Body of pancreas (tissue), 4 donors: ENCODE measurements at places on chromosomes 1 and 21.

DNA sequence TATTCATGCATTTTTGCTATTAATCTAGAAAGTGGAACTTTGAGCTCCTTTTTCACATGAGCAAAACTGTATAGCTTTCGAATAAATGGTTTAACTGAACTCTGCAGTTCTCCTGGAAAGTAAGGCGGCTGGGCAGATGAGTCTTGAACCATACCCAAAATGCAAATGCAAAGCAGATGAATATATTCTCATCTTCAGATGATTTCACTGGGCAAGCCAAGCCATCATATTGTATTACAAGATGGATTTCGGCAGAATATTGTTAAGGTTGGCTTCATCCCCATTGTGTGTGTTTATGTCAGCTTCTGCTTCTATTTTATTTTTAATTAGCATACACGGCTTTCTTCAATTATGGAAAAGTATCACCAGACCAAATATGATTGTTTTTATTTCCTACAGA, 209.6 kb downstream of the GREM2 start:
- DNase-seq = no peak
- H3K27ac ChIP-seq = no peak overlapping the region
- H3K4me3 ChIP-seq = no peak overlapping the region
- H3K27me3 ChIP-seq = no peaks in the 10 kb centered on the region
- no peaks in the 10 kb centered on the region for H3K4me1 ChIP-seq
- no peaks in the 10 kb centered on the region for H3K36me3 ChIP-seq

DNA sequence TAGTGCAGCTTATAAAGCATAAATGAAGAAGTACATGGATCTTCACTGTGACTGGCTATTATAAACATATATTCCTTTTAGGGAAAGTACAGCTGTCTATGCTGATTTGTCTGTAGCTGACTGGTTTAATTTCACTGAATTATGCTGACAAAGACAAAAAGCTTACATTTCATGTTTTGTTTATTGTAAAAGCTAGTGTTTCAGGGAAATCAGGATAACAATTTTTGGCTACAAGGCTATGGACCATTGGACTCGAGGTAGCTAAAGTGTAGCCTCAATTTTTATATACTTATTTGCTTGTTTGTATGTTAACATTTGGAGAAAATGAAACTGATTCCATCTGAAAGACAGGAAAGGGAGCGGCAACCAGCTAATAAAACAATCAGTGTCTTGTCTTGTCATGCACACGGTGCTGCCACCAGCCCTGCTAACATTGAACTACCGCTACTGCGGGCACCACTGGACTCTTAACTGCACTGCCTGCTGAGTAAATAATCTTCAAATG, 480.2 kb downstream of the COL11A1 start:
- H3K4me1 ChIP-seq = no peaks in the 10 kb centered on the region
- no peaks in the 10 kb centered on the region for H3K27me3 ChIP-seq
- H3K27ac ChIP-seq = no peak overlapping the region
- no peak overlapping the region for H3K4me3 ChIP-seq

DNA sequence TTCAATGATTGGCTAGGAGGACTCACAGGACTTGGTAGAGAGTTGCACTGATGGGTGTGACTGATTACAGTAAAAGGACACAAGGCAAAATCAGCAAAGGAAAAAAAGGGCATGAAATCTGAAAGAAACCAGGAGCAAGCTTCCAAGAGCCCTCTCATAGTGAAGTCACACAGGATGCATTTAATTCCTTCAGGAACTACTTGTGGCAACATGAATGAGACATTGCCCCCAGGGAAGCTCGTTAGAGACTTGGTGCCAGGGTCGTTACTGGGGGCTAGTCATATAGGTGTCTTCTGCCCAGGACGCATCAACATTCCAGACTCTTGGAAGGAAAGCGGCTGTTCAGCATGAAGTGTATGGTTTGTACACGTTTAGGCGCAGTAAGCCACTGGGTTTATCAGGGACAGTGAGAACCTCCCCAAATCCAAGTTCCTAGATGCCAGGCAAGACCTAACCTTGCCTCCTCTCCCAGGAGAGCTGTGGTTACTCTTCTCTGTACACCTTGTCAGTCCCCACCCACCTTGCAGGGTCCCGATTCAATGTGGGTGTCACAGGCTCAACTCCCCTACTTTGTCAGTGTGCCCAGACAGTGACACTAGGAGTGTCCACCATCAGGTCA, 26.0 kb upstream of the C2CD2 start:
- no peaks in the 10 kb centered on the region for H3K36me3 ChIP-seq
- H3K4me3 ChIP-seq = no peak overlapping the region
- no peaks in the 10 kb centered on the region for H3K27me3 ChIP-seq
- DNase-seq = no peak
- H3K27ac ChIP-seq = no peak overlapping the region

- H3K4me1 ChIP-seq = no peaks in the 10 kb centered on the region
- H3K4me3 ChIP-seq = no peak overlapping the region
- H3K27ac ChIP-seq = no peak overlapping the region
- no peaks in the 10 kb centered on the region for H3K36me3 ChIP-seq
- H3K27me3 ChIP-seq = no peaks in the 10 kb centered on the region
- no peak for DNase-seq
Measured at GRCh38 chr21:46570119-46570518, 34.8 kb downstream of the S100B start.

GRCh38 chr1:203049576-203050180, 23.4 kb downstream of the PPFIA4 start:
- no peak for DNase-seq
- no peak overlapping the region for H3K27ac ChIP-seq
- H3K4me1 ChIP-seq = no peaks in the 10 kb centered on the region
- no peak overlapping the region for H3K4me3 ChIP-seq
- H3K36me3 ChIP-seq = no peaks in the 10 kb centered on the region

DNA sequence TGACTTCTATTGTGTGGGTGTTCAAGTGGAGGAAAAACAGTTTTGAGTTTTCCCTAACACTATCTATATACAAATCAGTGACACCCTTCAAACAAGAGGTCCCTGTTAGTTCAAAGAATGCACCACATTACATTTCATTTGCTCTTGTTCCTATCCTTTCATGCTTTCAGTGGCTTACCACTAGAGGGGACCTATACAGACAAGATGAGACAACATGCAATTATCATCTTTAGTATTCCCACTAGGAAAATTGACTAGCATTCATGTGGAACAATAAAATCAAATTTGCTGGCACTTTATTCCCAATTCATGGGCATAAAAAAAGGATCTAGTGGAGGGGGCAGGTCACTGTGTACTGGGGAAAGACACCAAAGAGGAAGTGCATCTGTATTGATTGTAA, 13.3 kb upstream of the SIPA1L2 start:
- no peak for DNase-seq
- H3K4me3 ChIP-seq = no peak overlapping the region
- H3K27me3 ChIP-seq = no peaks in the 10 kb centered on the region
- no peaks in the 10 kb centered on the region for H3K36me3 ChIP-seq
- H3K4me1 ChIP-seq = no peaks in the 10 kb centered on the region

GRCh38 chr1:43932786-43933385, 715 bp upstream of the ARTN start:
- H3K27ac ChIP-seq = peak overlapping the region; percentile 60
- H3K4me1 ChIP-seq = peaks cover 45% of the 10 kb centered on the region
- H3K4me3 ChIP-seq = no peak overlapping the region
- no peaks in the 10 kb centered on the region for H3K27me3 ChIP-seq

DNA sequence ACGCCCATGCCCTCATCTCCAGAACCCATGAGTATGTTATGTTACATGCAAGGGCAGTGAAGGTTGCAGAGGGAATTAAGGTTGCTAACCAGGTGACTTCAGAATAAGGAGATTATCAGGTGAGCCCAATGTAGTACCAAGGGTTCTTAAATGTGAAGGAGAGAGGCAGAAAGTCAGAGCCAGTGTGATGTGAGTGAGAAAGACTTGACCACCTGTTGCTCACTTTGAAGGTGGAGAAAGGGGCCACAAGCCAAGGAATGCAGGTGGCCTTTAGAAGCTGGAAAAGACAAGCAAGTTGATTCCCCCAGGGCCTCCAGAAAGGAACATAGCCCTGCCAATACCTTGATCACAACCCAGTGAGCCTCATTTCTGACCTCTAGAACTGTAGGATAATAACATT, 84.7 kb upstream of the CLDN14 start:
- H3K36me3 ChIP-seq = no peaks in the 10 kb centered on the region
- H3K4me3 ChIP-seq = no peak overlapping the region
- H3K4me1 ChIP-seq = no peaks in the 10 kb centered on the region
- H3K27ac ChIP-seq = no peak overlapping the region
- DNase-seq = no peak
- H3K27me3 ChIP-seq = no peaks in the 10 kb centered on the region

GRCh38 chr1:25640646-25641328, 24.2 kb downstream of the MAN1C1 start:
- H3K36me3 ChIP-seq = no peaks in the 10 kb centered on the region
- no peak overlapping the region for H3K4me3 ChIP-seq
- DNase-seq = no peak
- no peaks in the 10 kb centered on the region for H3K27me3 ChIP-seq
- H3K4me1 ChIP-seq = no peaks in the 10 kb centered on the region
- no peak overlapping the region for H3K27ac ChIP-seq

- H3K27ac ChIP-seq = no peak overlapping the region
- no peak for DNase-seq
- no peak overlapping the region for H3K4me3 ChIP-seq
Measured at GRCh38 chr1:234756066-234756774, 146.2 kb upstream of the IRF2BP2 start.

DNA sequence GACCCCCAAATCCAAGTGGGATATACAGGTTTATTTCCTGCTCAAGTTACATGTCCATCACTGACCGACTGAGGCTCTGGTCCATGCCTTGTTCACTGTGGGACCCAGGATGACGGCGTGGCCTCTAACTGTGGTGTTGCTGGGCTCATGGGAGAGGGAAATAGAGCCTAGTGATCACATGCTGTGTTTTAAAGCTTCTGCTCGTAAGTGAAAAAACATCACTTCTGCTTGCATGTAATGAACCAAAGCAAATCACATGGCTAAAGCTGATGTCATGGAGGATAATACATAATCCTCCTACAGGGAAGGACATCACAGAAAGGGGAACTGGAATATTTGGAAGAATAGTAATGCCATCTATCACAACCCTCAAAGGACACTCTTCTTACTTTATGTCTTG, 107.6 kb downstream of the FASLG start:
- H3K27me3 ChIP-seq = no peaks in the 10 kb centered on the region
- no peaks in the 10 kb centered on the region for H3K36me3 ChIP-seq
- DNase-seq = no peak
- H3K4me1 ChIP-seq = no peaks in the 10 kb centered on the region
- H3K4me3 ChIP-seq = no peak overlapping the region

GRCh38 chr1:181104042-181104789, 15.7 kb downstream of the IER5 start:
- H3K4me3 ChIP-seq = peak overlapping the region; percentile 59
- no peaks in the 10 kb centered on the region for H3K36me3 ChIP-seq
- H3K27me3 ChIP-seq = no peaks in the 10 kb centered on the region
- peaks cover 44% of the 10 kb centered on the region for H3K4me1 ChIP-seq
- H3K27ac ChIP-seq = peak overlapping the region; percentile 81
- no peak for DNase-seq

GRCh38 chr1:98898940-98899339, 105.7 kb downstream of the PLPPR5 start:
- H3K4me3 ChIP-seq = no peak overlapping the region
- DNase-seq = no peak
- no peaks in the 10 kb centered on the region for H3K27me3 ChIP-seq
- no peaks in the 10 kb centered on the region for H3K4me1 ChIP-seq
- H3K36me3 ChIP-seq = no peaks in the 10 kb centered on the region

DNA sequence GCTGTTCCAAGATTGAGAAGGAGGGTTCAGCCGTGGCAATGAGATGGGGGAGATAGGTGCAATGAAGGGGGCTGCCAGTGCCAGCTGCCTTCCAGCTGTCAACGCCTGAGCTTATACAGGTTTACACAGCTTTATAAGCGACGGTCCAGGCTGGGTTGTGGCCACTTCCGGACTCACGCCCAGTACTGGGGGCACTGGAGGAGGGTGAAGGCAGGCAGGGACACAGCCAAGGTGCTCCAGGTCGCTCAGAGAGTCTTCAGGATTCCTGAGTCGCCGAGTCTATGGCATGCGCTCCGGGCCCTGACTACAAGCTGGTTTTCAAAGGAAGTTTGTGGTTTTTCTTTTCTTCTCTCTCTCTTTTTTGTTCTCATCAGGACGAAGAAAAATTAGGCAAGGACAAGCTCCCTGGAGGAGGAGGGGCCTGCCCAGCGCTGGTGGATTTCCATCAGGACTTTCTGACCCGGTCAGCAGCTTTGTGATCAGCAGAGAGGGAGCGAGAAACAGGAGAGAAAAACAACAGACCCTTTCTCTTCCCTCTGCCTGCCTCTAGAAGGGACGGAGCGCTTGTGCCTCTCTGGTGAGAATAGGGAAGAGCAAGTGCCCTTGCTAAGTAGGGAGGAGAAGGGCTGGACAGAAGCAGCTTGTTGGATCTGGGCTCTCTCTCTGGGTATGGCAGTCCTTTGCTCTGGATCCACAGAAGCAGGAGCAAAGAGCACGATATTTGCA, at the start of gene MINDY1:
MINDY1 (minus strand) TSS at position 576 of the 726 bp plus-strand sequence. CDS start 4,285 bp downstream, outside the sequence.
- H3K27ac ChIP-seq = peak within 1 kb of the TSS; percentile 87
- H3K4me3 ChIP-seq = peak within 1 kb of the TSS; percentile 59
- no peaks in the 10 kb centered on the region for H3K27me3 ChIP-seq
- H3K4me1 ChIP-seq = peaks cover 62% of the 10 kb centered on the region

DNA sequence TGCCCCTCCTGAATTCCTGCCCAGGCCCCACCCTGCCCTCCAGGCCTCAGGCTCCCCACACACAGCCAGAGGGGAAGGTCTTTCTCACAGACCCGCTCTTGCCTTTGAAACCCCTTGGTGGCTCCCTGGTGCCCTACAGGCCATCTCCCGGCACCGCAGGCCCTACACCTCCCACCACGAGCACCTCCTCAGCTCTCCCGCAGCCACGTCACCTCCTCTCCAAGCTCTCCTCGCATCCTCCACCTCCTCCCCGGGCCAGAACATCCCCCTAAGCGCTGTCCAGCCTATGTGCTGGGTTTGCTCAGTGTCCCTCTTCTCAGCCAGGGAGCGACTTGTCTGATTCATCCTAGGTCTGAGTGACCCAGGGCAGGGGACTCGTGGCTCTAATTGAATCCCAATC, 66.4 kb downstream of the DMRTB1 start:
- H3K36me3 ChIP-seq = no peaks in the 10 kb centered on the region
- no peaks in the 10 kb centered on the region for H3K27me3 ChIP-seq
- no peak overlapping the region for H3K4me3 ChIP-seq
- DNase-seq = no peak

DNA sequence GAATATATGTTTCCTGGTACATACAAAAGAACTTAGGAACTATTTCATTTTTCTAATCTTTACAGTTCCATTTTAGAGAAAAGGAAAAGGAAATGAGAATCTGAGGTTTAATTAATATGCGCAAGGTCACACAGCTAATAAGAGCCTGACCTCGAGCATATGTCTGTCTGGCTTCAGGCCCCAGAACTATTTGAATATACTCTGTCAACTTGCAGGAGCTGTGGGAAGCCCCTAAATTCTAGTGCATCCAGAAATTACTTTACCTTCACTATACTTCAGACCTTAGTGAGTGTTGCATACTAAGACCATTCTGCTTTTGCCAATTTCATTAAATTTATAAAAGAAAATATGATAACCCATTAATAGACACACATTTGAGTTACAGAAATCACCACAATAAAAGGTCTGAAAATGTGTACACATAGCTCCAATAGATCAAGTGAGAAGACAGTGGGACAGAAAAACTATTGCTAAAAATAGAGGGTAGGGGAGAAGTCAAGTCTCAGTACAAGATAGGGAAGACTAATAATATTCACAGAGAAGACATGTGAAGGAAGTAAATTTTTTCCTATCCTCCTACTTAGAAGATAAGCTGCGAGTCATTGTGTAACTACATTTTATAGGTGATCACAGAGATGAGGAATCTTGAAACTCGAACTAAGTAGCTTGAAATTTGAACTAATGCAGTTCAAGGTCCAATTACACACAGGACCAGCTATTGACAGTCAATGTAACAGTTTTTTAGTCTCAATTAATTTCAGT, 3.8 kb downstream of the RGS13 start:
- no peaks in the 10 kb centered on the region for H3K4me1 ChIP-seq
- no peak overlapping the region for H3K27ac ChIP-seq
- DNase-seq = no peak
- no peaks in the 10 kb centered on the region for H3K27me3 ChIP-seq
